Esophagus muscularis mucosa (tissue), 4 donors: ENCODE measurements at places on chromosomes 7 and 10.

GRCh38 chr7:1156782-1157535 is 3.0 kb downstream of the ZFAND2A start:
- H3K4me3 ChIP-seq: no peak overlapping the region
- no peak overlapping the region for H3K27ac ChIP-seq
- DNase-seq: no peak
- peaks cover 56% of the 10 kb centered on the region for H3K36me3 ChIP-seq
- H3K27me3 ChIP-seq: no peaks in the 10 kb centered on the region

GRCh38 chr7:143499743-143500348 is 22.2 kb downstream of the TAS2R41 start:
- H3K27me3 ChIP-seq: no peaks in the 10 kb centered on the region
- H3K4me1 ChIP-seq: peaks cover 15% of the 10 kb centered on the region
- H3K27ac ChIP-seq: peak overlapping the region; percentile 69

DNA sequence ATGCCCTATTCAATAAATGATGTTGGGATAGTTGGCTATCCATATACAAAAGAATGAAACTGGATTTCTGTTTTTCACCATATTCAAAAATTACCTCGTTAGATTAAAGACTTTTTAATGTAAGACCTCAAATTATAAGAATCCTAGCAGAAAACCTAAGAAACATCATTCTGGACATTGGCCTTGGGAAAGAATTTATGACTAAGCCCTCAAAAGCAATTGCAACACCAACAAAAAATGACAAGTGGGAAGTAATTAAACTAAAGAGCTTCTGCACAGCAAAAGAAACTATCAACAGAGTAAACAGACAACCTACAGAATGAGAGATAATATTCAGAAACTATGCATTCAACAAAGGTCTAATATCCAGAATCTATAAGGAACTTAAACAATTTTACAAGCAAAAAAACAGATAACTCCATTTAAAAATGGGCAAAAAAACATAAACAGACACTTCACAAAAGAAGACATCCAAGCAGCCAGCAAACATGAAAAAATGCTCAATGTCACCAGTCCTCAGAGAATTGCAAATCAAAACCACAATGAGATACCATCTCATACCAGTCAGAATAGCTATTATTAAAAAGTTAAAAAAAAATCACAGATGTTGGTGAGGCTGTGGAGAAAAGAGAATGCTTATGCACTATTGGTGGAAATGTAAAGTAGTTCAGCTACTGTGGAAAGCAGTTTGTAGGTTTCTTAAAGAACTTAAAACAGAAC is 309.8 kb downstream of the AHR start:
- no peaks in the 10 kb centered on the region for H3K27me3 ChIP-seq
- no peaks in the 10 kb centered on the region for H3K36me3 ChIP-seq
- no peak for DNase-seq
- H3K4me3 ChIP-seq: no peak overlapping the region
- no peaks in the 10 kb centered on the region for H3K4me1 ChIP-seq

GRCh38 chr10:24723386-24723787 is 300 bp downstream of the ARHGAP21 start:
- H3K4me3 ChIP-seq: peak overlapping the region; percentile 86
- no peak for DNase-seq
- H3K36me3 ChIP-seq: peaks cover 6% of the 10 kb centered on the region
- H3K27me3 ChIP-seq: no peaks in the 10 kb centered on the region
- peak overlapping the region; percentile 97 for H3K27ac ChIP-seq
- H3K4me1 ChIP-seq: peaks cover 39% of the 10 kb centered on the region

GRCh38 chr10:90930070-90930837 is 9.4 kb upstream of the ANKRD1 start:
- H3K4me3 ChIP-seq: no peak overlapping the region
- H3K27ac ChIP-seq: peak overlapping the region; percentile 41
- no peaks in the 10 kb centered on the region for H3K27me3 ChIP-seq
- H3K4me1 ChIP-seq: peaks cover 14% of the 10 kb centered on the region
- no peak for DNase-seq

GRCh38 chr7:107658467-107658866 is 2.2 kb upstream of the SLC26A4 start:
- peaks cover 19% of the 10 kb centered on the region for H3K27me3 ChIP-seq
- no peak overlapping the region for H3K27ac ChIP-seq
- H3K36me3 ChIP-seq: no peaks in the 10 kb centered on the region
- no peak for DNase-seq
- H3K4me3 ChIP-seq: no peak overlapping the region

GRCh38 chr7:142383841-142384492 is 126.1 kb upstream of the PRSS58 start:
- H3K36me3 ChIP-seq: no peaks in the 10 kb centered on the region
- no peak overlapping the region for H3K27ac ChIP-seq
- DNase-seq: no peak
- H3K4me1 ChIP-seq: peaks cover 5% of the 10 kb centered on the region

DNA sequence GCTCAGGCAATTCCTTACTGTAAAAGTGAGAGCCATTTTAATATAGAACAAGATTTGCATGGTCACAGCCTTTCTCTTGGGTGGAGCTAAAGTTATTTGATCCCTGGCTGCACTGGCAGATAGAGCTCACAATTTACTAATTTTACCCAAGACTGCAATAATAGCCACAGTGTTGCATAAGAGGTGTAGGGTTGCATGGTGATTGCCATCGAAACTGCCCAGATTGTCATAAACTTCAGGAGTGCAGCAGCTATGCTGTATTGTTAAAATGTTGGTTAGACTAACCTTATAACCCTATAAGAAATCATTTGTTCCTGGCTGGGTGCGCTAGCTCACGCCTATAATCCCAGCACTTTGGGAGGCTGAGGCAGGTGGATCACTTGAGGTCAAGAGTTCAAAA is 50.0 kb downstream of the VCL start:
- H3K27ac ChIP-seq: peak overlapping the region; percentile 51
- no peak overlapping the region for H3K4me3 ChIP-seq
- DNase-seq: no peak
- no peaks in the 10 kb centered on the region for H3K27me3 ChIP-seq
- H3K36me3 ChIP-seq: peaks cover 18% of the 10 kb centered on the region

GRCh38 chr7:36278069-36278619 is 111.5 kb upstream of the ANLN start:
- no peak overlapping the region for H3K27ac ChIP-seq
- peaks cover 46% of the 10 kb centered on the region for H3K4me1 ChIP-seq
- H3K27me3 ChIP-seq: no peaks in the 10 kb centered on the region

DNA sequence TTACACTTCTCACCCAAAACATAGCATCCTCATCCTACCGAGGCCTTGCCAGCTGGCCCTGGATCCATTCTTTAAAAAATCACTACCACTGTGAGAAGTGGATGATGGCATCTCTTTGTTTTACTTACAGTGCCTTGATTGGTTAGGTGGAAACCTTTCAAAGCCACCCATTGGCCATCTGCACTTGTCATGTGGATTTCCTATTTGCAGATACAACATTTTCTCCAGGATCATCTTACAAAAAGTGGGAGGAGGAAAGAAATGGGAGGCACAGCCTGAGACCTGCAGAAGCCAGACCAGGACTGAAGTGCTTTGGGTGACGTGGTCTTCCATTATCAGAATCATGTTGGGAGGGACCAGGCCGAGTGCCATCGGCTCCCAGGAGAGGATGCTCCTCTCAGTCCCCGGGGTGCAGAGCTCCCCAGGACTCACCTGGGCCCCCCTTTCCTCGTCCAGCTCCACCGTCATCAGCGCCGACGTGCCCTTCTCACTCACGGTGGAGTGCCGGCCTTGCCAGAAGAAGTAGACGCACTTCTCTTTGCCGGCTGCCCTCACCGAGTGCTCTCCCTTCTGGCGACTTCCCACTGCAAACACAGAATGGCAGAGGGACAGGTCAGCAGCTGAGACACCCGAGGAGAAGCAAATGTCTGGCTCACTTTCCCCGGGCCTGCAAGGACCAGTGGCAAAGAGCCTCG is 161.2 kb downstream of the SVIL start:
- H3K36me3 ChIP-seq: peaks cover 59% of the 10 kb centered on the region
- H3K27ac ChIP-seq: peak overlapping the region; percentile 64
- no peaks in the 10 kb centered on the region for H3K27me3 ChIP-seq
- no peak overlapping the region for H3K4me3 ChIP-seq

DNA sequence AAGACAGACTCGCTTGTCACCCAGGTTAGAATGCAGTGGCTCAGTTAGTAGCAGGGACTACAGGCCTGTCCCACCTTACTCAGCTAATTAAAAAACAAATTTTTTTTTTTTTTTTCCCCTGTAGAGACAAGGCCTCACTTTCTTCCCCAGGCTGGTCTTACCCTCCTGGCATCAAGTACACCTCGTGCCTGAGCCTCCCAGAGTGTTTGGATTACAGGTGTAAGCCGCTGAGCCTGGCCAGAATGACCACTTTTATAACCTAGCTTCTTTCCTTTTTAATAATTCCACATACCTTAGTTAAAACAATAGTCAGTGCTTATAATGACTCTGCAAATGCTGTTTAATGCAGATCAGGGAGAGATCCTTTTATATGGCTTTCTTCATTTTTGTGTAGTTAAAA is 31.3 kb downstream of the RSBN1L start:
- H3K27ac ChIP-seq: peak overlapping the region; percentile 58
- no peak overlapping the region for H3K4me3 ChIP-seq
- H3K36me3 ChIP-seq: no peaks in the 10 kb centered on the region
- no peak for DNase-seq

DNA sequence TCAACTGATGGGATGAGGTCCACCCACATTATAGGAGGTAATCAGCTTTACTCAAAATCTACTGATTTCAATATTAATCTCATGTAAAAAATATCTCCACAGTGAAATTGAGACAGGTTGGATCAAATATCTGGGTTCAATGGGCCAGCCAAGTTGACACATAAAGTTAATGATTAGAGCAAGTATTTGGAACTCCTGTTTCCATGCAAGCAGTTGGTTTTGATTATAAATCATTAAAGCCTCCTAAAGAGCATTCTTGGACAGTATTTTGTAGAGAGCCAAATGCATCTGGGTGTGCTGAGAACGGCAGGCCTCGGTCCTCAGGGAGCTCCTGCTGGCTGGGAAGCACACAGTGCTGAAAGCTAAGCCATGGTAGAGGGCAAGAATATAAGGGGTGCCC is 126.9 kb upstream of the BTBD16 start:
- H3K4me3 ChIP-seq: no peak overlapping the region
- peaks cover 79% of the 10 kb centered on the region for H3K4me1 ChIP-seq
- peak overlapping the region; percentile 88 for H3K27ac ChIP-seq

GRCh38 chr10:93874309-93875031 is 19.3 kb upstream of the SLC35G1 start:
- H3K27me3 ChIP-seq: no peaks in the 10 kb centered on the region
- H3K27ac ChIP-seq: no peak overlapping the region
- H3K36me3 ChIP-seq: no peaks in the 10 kb centered on the region
- no peak for DNase-seq
- peaks cover 5% of the 10 kb centered on the region for H3K4me1 ChIP-seq

- no peak overlapping the region for H3K27ac ChIP-seq
- H3K36me3 ChIP-seq: no peaks in the 10 kb centered on the region
- no peaks in the 10 kb centered on the region for H3K4me1 ChIP-seq
- H3K27me3 ChIP-seq: no peaks in the 10 kb centered on the region
These were observed 147.9 kb downstream of the DGKB start for GRCh38 chr7:14754631-14755030.

GRCh38 chr7:150879345-150879744 is 27.0 kb downstream of the AOC1 start:
- H3K27ac ChIP-seq: no peak overlapping the region
- H3K4me1 ChIP-seq: peaks cover 13% of the 10 kb centered on the region
- no peaks in the 10 kb centered on the region for H3K36me3 ChIP-seq
- no peak overlapping the region for H3K4me3 ChIP-seq
- no peaks in the 10 kb centered on the region for H3K27me3 ChIP-seq
- DNase-seq: peak; percentile 75
